ENCODE measurements at places on chromosomes 13 and 19.
A peak's percentile ranks its signal among the peaks of the same experiment; 100 is the strongest.

- peak; percentile 91 for DNase-seq
Observed at GRCh38 chr13:64723724-64724123, 2506.4 kb downstream of the PCDH9 start.

GRCh38 chr19:31448221-31448657 is 99.0 kb upstream of the TSHZ3 start:
- peak; percentile 30 for DNase-seq

- peak; percentile 24 for DNase-seq
Observed at GRCh38 chr13:99062593-99062992, 84.7 kb upstream of the DOCK9 start.

GRCh38 chr19:17125728-17126677 is 50.4 kb downstream of the MYO9B start:
- no peak for DNase-seq

DNA sequence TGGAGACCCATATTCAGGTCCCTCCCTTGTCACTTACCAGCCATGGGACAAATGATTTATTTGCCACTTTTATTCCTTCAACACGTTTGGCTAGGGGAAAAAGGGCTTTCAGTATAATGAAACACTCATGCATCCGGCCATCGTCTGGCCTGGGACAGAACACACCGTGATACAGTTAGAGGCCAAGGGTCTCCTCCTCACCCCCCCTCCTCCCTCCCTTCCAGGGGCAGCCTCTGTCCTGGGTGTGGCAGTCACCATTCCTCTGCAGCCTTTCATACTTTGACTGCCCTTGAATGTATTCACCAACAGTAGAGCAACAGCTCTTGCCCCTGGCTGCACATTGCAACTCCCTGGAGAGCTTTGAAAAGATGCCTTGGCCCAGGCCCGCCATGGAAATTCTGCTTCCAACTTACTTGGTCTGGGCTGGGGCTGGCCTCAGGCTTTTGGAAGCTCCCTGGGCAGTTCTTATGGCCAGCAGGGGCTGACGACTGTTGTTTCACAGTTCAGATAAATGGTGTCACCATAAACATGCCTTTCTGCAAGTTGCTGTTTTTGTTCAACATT is 3.0 kb downstream of the PAK4 start:
- DNase-seq, result no peak

GRCh38 chr13:32734511-32734910 is 148.3 kb downstream of the PDS5B start:
- DNase-seq, result peak; percentile 23

DNA sequence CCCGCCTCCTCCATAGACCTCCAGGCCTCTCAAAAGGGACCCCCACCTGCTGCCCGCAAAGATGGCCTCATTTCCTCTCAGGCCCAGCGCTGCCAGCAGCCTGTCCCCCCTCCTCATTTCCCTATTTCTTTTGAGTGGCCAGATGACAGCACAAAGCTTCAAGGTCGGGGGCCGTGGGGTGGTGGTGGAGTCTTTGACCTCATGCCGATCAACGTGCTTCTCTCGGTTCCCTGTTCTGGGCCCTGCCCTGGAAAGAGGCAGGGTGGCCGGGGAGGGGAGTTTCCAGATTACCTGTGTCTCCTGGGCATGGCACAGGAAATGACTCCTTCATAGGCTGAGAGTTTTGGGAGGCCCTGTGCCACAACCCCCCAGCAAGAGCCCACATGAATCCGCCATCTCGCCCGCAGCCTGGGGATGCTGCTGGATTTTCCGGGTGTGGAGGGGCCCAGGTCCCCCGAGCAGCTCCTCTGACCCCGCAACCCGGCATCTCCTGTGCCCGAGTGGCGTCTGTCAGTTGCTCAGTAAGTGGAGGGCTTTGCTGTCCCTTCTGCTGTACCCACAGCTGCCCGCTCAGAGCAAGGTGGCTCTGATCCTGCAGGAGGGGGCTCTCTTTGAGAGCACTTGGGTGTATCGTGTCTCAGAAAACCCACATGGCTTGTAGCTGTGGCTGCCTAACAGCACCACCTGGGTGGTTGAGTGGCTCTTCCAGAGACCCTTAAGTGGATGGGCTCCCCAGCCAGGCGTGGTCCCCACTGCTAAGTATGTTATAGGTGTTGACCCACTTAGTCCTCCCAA is 139.4 kb downstream of the SIPA1L3 start:
- no peak for DNase-seq

- no peak for DNase-seq
Observed at GRCh38 chr13:49256841-49257240, 9.1 kb downstream of the CDADC1 start.

- DNase-seq, result no peak
Observed at GRCh38 chr19:39797083-39797482, 18.4 kb downstream of the LEUTX start.

GRCh38 chr13:40340368-40341095 is 325.9 kb downstream of the FOXO1 start:
- no peak for DNase-seq

DNA sequence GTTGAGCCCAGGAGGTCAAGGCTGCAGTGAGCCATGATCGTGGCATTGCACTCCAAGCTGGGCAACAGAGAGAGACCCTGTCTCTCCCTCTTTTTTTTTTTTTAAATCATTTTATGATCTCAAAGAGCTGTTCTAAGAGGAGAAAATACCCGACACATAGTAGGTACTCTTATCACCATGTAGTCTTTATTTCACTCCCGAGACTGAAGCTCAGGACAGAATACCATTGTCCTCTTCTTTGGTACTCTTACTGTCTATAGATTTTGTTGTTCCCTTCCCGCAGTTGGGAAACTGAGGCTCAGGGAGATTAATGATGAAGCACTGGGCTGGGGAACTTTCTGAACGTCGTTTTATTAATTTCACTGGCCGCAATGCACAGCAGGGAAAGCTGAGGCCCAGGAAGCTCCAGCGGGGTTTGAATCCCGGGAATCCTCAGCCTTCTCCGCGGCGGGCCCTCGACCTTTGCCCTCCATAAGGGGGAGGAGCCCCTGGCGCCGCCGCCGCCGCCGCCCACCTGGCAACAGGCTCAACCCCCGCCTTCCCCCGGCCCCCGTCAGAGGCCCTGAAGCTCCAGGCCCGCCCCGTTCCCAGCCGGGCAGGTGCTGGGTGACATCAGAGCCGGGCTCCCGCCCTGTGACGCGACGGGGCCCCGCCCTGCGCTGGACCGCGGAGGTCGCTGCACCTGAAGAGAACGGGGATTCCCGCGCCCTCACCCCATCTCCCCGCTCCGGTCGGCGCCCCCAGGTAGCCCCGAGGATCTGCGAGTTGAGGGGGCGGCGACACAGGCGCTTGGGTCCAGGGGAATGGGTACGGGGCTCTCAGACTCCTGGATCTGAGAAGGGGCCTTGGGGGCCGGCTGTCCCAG is 1.6 kb downstream of the MYH14 start:
- DNase-seq, result no peak

DNA sequence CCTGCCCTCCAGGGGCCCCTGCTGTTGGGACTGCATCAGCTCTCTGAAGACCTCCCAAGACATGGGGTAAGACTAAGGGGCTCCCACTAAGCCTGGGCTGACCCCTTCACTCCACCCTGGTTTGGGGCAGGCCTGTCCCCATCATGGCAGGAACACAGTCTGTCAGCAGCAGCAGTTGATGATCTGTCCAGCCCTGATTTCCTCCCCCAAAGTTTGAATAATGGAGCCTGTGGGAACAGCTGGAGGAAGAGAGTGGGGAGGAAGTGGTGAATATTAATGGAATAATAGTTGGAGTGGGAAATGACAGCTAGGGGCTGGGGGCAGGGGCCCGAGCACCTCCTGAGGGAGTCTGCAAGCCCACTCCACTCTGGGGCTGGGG is 1.3 kb upstream of the B3GNT8 start:
- DNase-seq, result no peak

GRCh38 chr19:51660975-51661600 is 14.5 kb upstream of the SIGLEC14 start:
- DNase-seq, result peak; percentile 26

- DNase-seq, result no peak
Observed at GRCh38 chr19:4037301-4037949, 29.3 kb downstream of the ZBTB7A start.

DNA sequence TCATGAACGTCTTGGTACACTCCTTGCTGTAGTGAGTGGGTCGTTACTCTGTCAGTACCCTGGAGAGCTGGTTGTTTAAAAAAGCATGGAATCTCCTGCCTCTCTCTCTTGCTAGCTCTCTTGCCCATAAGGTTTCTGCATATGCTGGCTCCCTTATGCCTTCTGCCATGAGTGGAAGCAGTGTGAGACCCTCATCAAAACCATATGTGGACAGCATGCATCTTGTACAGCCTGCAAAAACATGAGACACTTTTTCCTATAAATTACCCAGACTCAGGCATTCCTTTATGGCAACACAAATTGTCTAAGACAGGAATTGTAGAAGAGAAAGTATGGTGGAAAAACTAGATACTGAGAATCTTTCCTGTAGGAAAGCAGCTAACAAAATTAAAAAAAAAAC is 516.3 kb downstream of the SLITRK6 start:
- DNase-seq, result peak; percentile 18

DNA sequence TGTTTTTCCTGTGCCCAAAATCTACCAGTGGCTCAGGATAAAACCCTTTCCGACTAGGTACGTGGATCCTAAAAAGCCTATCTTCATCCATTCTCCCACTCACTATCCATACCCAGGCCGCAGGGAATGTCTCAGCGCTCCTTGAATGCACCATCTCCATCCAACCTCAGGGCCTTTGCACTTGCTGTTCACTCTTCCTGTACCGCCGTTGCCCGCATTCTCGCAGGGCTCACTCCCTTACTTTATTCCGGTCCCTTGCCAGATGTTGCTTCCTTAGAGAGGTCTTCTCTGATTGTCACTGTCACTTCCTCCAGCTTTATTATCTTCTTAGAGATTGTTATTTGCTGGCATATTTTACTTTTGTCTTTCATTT is 93.3 kb upstream of the ZNF536 start:
- DNase-seq, result no peak

- no peak for DNase-seq
Observed at GRCh38 chr19:55579766-55580621, 654 bp downstream of the ZNF579 start.

GRCh38 chr19:58538257-58539168 is 5.4 kb upstream of the TRIM28 start:
- DNase-seq, result no peak

DNA sequence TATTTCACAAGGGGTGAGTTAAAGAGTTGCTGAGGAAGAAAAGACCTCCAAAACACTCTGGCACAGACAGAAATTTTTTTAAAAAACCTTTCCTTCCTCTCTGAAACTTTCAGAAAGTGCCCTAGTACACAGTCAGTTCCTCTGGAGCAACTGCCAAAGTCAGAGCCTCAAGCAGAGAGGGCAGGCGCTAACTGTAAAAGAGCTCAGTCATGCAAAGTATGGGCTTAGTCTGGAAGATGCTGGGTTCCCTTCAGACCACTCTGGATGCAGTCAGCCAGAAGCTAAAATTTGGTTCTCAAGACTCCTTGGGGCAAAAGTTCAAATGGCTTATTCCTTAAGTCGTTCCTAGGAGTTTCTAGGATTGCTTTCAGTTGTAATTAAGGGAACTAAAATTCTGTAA is 671.6 kb downstream of the PCDH9 start:
- no peak for DNase-seq

DNA sequence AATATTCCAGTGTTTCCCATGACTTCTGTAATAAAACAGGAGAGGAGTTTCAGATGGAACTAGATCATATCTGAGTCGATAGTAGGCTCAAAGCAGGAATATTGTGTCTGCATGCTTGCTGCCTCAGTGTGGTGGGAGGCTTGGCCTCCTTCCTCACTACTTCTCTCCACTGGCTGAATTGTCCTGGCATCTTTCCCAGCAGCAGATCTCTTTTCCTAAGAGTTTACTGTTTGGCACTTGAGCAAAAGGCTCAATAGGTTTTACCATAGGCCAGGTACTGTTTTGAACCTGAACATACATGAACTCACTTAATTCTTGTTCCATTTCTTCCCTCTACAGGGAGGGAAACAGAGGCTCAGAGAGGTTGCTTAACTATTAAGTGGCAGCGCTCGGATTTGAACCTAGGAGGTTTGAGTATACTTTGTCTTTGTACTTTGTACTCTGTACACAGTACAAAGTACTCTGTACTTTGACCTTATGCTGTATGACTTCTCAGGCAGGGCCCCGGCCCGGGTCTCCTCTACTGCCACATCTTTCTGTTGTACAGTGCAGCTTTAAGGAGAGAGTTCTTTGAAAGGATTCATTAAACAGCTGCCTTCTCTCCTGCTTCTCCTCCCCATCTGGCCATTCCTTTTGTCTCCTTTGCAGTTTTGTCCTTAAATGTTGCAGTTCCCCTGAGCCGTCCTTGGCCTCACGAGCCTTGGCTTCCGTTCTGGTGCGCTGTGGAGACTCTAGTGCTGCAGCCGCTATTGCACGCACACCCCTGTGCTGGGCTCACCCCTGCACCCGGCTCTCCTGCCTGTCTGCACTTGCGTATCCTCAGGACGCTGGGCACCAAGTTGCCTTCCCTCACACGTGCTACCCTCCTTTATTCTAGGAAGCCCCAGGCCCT is 8.1 kb downstream of the B3GLCT start:
- peak; percentile 40 for DNase-seq

DNA sequence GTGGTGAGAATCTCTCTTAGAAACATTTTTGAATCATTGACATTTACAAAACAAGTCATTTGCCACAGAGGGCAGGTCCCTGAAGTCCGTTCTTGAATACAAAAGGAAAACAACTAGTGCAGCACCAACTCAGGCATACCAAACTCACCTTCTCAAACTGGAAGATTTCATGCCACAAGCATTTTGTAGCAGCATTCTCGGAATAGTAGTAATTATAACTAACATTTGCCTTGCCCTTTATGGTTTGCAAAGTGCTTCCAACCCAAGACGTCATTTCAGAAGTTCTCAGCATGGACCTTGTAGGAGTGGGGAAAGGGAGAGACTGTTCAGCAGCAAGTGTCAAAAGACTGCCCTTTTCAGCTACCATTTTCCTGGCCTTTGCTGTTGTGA is 344.6 kb downstream of the RFC3 start:
- no peak for DNase-seq

- no peak for DNase-seq
Observed at GRCh38 chr19:19588546-19588945, 29.9 kb downstream of the PBX4 start.

DNA sequence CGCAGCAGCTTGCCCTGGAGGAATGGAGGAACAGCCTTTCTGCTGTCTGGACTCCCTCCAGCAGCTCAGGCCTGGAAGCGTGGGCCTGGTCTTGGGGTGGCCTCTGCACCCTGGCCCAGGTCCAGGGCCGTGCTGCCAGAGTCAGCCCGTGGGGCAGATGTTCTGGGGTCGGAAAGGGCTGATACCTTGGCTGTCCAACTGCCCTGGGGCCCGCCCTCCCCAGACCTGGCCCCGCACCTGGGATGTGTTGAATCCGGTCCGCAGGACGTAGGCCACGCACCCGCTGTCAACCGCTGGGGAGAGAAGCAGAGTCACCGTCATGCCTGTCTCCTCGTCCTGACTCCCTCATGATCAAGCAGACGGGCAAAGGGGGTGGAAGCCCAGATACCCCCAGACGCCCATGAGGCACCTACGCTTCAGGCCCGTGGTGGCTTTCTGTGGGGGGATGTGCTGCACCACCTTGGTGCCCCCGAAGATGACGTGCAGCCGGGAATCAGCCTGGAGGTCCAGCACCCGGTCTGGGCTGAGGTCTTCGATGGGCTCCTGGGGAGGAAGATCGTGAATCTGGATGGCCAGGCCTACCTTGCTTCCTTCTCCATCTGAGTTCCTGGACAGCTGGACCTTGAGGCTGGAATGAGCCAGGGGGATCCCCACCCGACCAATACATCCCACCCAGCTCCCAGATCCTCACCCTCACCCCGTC is 7.7 kb downstream of the ATP13A1 start:
- DNase-seq, result no peak

Data from fibroblast of skin of left biceps (primary cell).